ENCODE measurements at places on chromosomes 1 and 21.

GRCh38 chr1:94319319-94320102 is 82.1 kb upstream of the ARHGAP29 start:
- no peak for DNase-seq

DNA sequence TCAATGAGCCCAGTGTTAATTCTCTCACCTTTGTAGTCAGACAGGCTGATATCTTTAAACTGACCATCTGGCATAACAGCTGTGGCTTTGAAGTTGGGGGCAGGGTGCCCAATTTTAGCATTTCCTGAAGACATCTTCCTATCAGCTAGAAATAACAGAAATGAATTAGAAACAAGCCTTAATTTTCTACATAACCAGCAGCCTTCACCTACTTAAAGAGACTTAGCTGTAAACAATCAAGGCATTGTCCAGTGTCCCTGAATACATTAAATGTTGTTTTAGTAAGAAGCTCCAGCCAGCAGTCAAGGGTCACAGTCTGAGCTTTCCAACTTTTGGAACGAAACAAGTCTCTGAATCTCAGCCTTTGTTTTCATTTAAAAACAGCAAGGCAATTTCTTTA is 2.8 kb downstream of the PRDX1 start:
- no peak for DNase-seq

DNA sequence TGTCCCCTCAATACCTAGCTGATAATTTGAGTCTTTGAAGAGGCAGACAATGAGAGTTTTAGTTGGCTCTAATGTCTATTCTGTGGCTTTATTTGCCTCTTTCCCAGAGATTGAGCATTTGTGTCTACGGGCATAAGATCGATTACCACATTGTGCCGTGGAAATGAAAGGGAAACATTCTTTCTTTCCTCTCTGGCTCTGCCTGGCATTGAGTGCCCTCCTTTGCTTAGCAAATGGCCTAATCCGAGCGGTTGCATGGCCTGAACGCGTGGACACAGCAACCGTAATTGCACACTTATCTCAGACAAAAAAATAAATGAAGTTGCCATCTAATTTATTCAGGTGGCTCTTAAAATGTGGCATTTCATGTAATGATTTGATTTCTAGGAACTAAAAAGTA is 247.9 kb downstream of the ADGRL2 start:
- no peak for DNase-seq

- no peak for DNase-seq
Observed at GRCh38 chr1:171736196-171736595, 5.7 kb downstream of the VAMP4 start.

DNA sequence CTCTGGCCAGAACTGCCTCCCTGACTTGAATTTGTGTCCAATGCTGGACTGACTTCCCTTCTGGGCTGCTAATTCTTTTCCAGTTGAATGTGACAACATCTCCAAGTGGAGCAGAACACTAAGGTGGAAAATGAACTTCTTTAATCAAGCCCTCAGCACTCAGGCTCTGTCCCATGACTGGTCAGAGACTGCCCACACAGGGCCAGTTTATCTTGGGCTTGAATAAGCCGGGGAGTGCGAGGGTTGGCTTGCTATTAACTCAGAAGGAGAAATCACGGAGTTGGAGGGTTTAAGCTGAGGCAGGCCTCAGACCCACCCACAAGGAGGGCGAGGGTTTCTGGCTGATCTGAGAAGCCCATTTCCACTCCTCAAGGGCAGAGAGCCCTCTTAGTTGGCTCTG is 12.4 kb downstream of the KCNA10 start:
- DNase-seq, result no peak
